ENCODE measurements at places on chromosomes 12 and 14.

DNA sequence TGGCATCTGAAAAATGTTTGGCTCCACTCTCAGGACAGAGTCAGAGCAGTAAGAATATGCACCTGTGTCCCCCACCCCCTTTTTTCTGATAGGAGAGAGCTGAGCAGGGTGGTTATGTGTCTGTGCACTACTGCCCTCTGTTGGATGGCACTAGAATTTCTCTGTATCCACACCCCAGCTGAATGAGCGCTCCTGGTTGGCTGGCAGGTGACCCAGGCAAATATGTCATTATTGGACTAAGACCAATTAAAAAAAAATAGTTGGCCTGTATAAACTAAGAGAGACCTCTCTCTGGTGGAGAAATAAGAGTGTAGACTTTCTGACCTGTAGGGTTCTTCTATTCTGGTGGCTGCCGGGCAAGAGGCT, 107.0 kb downstream of the PTCSC3 start:
- no peak for DNase-seq

GRCh38 chr12:92945659-92946220, 16.6 kb upstream of the EEA1 start:
- DNase-seq = no peak

GRCh38 chr12:31362115-31362758, 36.3 kb upstream of the SINHCAF start:
- DNase-seq = no peak

GRCh38 chr12:92360543-92360942, 214.9 kb upstream of the BTG1 start:
- DNase-seq = no peak

GRCh38 chr14:39430762-39431415, 1.3 kb downstream of the FBXO33 start:
- no peak for DNase-seq

GRCh38 chr14:88541324-88541723, 13.5 kb downstream of the PTPN21 start:
- DNase-seq = no peak

DNA sequence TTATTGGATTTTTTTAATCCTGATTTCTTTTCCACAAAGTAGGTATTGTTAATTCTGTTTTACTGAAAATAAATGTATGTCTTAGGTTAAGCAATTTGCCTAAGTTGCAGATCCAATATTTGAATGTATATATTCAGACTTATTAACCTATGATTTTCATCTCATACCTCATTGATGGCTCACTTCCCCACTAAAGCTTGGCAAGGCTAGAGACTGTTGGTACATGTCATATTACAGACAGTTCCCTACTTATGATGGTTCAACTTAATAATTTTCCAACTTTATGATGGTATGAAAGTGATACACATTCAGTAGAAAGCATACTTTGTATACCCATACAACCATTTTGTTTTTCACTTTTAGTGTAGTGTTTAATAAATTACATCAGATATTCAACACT, 33.2 kb upstream of the KCNH3 start:
- DNase-seq = no peak

GRCh38 chr14:23186913-23187654, 3.6 kb upstream of the SLC7A8 start:
- DNase-seq = no peak

DNA sequence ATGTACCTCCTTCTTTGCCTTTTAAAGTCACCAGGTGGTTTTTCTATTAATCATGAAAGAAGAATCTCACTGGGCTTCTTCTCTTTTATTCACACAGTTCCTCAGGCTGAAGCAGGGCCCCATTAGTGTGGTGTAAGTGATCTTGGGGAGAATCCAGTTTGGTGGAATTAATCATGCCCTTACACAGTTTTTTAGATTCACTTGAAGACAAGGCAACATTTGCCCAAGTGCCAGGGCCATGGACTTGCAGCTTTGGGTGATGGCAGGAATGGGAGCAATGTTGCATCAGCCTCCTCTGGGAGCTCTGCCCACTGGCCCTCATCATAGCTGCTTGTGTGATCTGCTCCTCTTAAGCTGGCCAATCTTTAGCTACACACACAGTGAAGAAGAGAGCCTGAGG, 33.8 kb downstream of the KCNK10 start:
- DNase-seq = no peak

DNA sequence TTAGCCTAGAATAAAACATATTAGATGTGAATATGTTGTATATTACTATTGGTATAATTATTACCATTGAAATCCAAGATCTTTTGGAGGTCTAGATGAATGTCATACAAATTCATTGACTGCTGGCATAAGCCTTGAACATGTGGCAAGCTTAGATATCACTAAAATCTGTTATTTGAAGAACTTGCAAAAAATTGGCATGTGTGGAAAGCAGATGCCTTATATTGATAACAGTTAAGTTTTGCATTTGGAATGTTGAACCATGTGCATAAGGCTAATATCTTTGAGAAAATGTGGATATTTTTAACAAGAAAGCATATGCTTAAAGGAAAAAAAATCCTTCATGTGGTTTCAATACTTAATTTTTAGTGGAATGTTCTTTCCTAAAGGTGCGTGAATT, 203.6 kb upstream of the PRICKLE1 start:
- DNase-seq = no peak

DNA sequence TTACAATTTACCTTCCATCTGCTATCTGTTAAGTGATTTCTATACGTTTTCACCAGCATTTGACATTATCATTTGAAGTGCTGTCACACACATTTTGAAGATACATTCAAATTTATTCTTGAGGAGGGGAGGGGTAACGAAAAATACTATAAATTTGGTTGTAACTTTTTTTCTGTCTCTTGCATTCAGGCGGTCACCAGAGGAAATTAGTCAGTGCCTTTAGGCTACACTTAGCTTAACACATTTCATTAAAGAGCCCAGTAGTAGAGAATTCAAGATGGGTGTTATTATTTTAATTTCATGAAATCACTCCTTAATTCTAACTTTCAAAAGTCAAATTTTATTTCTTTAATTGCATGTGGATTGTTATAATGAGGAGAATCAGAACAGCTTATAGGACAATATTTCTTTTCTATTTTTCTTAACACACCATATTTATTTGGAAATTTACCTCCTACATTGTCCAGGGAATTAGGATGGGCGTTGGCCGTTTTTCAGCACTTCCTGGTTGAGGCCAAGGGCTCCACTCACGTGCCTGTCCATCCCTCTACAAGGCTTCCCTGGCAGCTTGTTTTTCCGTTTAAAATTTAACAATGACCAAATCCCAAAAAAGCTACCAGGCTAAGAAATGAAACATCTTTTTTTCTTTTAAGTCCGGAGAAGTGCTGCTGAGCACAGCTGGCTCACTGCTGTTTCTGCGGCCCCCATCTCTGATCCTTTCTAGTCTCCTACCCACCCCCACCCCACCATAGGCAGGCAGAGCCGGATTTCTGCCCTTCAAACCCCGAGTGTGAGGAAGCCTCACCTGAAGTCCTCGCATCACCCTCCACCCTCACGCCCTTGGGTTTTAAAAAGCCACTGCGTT, 1.1 kb upstream of the FAR2 start:
- DNase-seq = no peak

DNA sequence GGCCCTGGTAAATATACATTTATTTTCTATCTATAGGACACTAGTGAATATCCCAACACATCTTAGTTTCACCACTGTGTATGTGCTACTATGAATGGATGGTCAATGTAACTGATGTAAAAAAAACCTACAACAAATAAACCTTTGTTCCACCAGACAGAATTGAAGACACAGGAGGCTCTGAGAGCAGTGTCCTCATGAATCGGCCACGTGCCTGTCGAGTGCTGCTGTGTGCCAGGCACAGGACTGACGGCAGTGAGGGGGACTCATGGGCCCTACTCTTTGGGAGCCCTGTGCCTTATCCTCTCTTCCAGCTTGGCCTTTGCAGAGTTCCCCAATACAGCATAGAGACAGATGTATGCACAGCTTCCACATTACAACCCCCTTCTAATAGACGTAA, 18.2 kb downstream of the CINP start:
- DNase-seq = no peak

GRCh38 chr12:128961957-128962356, 108.7 kb downstream of the GLT1D1 start:
- no peak for DNase-seq

GRCh38 chr12:52832451-52832850, 1.7 kb downstream of the KRT79 start:
- DNase-seq = no peak

DNA sequence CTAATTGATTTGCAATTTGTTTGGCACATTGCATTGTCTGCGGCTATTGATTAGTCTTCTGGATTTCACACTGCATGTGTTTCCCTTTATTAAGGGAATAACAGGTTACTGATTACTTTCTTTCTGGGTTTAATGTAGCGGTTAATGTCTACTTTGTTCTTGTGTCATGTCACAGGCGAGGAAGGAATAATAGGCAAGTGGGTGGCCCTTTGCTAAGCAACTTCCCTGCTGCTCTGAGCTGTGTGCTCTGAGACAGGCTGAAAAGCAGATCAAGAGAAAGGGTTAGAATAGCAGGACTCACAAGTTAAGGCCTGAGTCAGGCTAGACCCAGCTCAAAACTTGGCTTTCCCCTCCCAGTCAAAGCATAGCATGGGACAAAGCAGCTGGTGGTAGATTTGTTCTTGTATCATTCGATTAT, 77.2 kb downstream of the NKX2-1 start:
- DNase-seq = no peak

DNA sequence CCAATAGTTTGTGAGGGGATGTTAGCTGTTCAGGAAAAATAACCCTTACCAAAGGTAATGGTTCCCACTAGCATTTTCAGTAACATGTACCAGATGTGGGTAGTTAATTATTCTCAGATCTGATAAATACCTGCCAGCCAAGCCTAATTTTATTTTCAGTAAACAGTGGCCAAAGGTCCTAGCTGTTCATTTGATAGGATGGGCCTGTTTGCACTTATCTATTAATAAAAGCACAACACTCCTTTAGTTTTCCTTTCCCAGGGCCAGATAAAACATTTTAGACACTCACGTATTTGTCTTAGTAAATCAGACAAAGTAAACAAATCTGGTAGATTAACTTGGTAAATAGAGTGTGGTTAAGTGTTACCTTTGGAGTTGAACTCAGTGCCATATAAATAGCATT, 345.1 kb downstream of the RAD51B start:
- DNase-seq = no peak

DNA sequence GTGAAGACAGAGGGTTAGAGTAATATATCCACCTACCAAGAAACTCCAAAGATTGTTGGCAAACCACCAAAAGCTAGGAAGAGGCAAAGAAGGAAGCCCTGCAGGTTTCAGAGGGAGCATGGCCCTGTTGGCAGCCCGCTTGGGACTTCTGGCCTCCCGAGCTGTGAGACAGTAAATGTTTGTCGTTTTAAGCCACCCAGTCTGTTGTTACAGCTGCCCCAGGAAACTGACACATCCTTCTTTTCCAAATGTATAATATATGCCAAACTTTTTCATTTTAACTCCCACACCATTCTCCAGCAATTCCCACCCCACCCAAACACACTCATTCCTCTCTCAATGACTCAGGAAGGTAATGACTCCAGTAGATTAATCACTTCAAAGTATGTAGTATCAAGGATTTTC, 74.0 kb downstream of the RPS29 start:
- no peak for DNase-seq

DNA sequence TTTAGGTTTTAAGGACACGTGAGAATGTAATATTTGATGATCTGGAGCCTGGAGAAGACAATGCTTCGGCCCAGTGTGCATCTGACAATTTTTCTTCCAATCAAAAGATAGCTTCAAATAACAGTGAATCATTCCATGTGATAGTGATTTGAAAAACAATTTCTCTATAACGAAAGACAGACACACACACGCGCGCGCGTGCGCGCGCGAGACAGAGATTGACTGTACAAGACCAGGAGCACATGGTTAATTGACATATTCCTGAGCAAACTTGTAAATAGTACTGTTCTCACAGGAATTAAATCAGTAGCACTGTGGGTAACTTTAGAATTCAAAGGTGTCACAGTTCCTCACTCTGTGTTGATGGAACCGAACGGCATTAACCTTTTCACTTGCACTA, 287.5 kb upstream of the LMO3 start:
- DNase-seq = no peak

Data from activated naive CD4-positive, alpha-beta T cell (primary cell).